Activated T-helper 17 cell treated with anti-CD3 and anti-CD28 coated beads, Interleukin-2, amount 50 U/mL, for 72 hours (primary cell): ENCODE measurements at places on chromosomes 1 and 21.

DNA sequence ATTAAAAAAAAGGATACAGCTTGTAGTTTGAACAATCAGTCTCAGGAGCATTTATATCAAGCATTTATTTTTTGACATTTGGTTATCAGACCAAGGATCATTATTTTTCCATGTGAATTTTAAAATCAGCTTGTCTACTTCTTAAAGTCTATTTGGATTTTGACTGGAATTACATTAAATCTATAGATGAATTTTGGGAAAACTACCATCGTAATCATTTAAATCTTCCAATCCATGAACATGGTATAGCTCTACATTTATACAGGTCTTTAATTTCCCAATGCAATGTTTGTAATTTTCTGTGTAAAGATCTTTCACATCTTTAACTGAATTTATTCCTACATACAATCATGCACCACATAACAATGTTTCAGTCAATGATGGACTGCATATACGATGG, 203.2 kb downstream of the AKT3 start:
- ATAC-seq, result no peak

GRCh38 chr1:169550294-169550693, 36.0 kb downstream of the F5 start:
- no peak for ATAC-seq

GRCh38 chr21:33948096-33948950, 32.7 kb upstream of the ATP5PO start:
- ATAC-seq, result peak; percentile 52

GRCh38 chr1:182338806-182339370, 52.7 kb downstream of the GLUL start:
- ATAC-seq, result no peak

GRCh38 chr1:94079080-94079940, 41.6 kb downstream of the ABCA4 start:
- ATAC-seq, result no peak

- no peak for ATAC-seq
Measured at GRCh38 chr1:43509007-43509739, 21.5 kb upstream of the PTPRF start.

- ATAC-seq, result no peak
Measured at GRCh38 chr1:216651826-216652418, 71.3 kb downstream of the ESRRG start.
